ENCODE measurements at places on chromosomes 7 and 10. TPM values are rescaled to one million over a fixed set of nuclear protein-coding genes. Genes with fewer than 3 reads are reported as not detected.
A peak's percentile ranks its signal among the peaks of the same experiment; 100 is the strongest.

Gene UCMA
- total RNA-seq, result not detected

- DNase-seq, result no peak
These were observed 242.9 kb downstream of the PTEN start for GRCh38 chr10:88106366-88106765.

DNA sequence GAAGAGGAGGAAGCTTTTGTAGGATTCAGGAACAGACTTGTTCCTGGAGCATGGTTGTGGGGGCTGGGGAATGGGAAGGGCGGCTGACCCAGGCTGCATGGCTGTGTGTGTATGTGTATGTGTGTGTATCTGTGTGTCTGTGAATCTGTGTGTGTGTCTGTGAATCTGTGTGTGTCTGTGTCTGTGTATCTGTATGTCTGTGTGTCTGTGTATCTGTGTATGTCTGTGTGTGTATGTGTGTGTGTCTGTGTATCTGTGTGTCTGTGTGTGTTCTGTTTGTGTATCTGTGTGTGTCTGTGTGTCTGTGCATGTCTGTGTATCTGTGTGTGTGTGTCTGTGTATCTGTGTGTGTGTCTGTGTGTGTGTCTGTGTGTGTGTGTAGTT lies 6.6 kb upstream of the STX1A start:
- DNase-seq, result no peak

GRCh38 chr7:137611606-137612005 lies 235.2 kb downstream of the DGKI start:
- no peak for DNase-seq

DNA sequence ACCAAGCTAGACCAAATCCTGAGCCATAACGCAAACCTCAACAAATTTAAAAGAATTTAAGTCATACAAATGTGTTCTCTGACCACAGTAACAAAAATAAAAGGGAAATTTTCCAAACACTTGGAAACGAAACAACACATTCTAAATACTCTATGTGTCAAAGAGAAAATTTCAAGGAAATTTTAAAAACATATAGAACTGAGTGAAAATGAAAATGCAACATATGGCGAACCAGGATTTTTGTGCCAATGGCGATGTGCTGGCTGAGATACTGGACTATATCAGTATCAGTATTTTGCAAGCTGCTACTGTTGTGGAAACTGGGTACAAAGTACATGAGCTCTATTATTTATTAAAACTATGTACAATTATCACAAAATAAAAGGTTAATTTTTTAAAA lies 34.1 kb downstream of the KNDC1 start:
- no peak for DNase-seq

DNA sequence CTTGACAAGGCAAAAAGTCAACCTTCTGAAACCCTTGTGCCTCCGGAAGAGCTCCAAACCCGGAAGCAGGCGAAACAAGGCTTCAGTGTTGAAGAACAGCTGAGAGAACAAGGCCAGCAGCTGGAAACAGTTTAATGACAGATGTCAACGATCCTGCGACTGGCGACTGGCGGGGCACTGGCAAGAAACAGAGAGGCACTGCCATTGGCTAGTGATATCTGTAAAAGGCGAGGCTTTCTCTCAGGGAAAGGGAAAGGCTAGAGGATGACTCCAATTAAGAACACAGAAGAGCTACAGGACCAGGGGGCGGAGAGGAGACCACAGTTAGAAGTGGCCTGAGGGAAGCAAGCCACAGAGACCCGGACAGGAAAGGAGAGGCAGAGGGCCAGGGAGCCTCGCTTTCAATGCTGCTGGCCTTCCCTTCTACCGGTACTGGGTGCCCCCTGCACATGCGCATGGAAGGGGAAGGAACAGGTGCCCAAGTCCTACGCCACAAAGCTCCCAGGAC lies 19.4 kb downstream of the ITGB1 start:
- peak; percentile 38 for DNase-seq

Gene CAMK1D
- 1.4 TPM for total RNA-seq

- peak; percentile 4 for DNase-seq
These were observed 969 bp downstream of the SLC35G1 start for GRCh38 chr10:93894516-93895378.

- no peak for DNase-seq
These were observed 378.4 kb upstream of the LRGUK start for GRCh38 chr7:133748443-133749407.

DNA sequence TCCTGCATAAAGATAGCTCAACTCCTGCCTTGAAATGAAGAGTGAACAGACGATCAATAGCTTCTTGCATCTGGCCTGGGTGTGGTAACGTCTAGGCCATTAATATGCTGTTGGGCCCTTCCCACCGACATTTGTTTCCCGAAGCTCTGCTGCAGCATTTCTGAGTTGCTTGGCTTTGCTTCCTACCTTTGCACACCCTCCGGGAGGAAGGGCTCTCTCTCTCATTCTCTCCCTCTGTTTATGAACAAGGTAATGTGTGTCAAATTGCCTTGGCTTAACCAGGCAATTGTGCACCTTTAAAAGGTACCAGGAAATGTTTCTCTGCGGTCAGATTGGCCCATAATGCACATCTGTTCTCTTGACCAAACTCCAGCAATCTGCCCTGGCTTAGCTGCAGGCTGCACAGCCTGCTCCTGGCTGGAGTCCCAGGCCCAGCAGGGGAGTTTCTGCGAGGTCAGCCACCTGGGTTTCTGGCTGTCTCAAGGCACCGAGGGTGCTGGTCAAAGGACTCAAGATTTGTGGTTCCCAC lies 223.7 kb downstream of the SNX10 start:
- no peak for DNase-seq

GRCh38 chr7:74242122-74242443 lies 12.1 kb downstream of the RFC2 start:
- DNase-seq, result no peak

DNA sequence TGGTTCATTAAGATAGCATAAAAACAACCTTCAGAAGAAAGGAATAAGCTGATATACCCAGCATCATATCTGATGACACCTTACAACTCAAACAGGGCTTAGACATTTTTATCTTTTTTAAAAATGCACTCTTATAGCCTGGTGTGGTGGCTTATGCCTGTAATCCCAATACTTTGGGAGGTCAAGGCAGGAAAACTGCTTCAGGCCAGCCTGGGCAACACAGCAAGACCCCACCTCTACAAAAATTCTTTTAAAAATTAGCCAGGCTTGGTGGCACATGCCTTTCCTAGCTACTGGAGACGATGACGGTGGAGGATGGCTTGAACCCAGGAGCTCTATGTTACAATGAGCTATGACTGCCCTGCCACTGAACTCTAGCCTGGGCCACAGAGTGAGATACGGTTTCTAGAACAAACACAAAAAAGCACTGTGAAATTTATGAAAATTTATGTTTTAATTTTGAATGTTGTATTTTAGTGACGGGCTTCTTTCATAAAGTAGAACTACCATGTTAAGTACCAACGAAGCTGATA lies 12.3 kb upstream of the KMT2E start:
- DNase-seq, result no peak

Gene CLDN3
- total RNA-seq, result 0.44 TPM

GRCh38 chr7:133117452-133117851 lies 35.6 kb upstream of the CHCHD3 start:
- DNase-seq, result no peak

- no peak for DNase-seq
These were observed 126.2 kb downstream of the LRRC4 start for GRCh38 chr7:127905021-127905420.

DNA sequence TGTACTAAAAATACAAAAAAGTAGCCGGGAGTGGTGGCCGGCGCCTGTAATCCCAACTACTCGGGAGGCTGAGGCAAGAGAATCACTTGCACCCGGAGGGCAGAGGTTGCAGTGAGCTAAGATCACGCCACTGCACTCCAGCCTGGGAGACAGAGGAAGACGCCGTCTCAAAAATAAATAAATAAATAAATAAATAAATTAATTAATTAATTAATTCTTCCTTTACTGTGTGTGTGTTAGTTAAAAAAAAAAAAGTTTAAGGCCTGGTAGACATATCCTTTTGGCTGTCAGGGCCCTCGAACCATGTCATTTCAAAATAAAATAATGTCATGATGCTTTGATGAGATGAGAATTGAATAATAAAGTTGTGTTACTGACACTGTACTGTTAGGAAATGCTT lies 81.3 kb downstream of the ZNF467 start:
- DNase-seq, result no peak

DNA sequence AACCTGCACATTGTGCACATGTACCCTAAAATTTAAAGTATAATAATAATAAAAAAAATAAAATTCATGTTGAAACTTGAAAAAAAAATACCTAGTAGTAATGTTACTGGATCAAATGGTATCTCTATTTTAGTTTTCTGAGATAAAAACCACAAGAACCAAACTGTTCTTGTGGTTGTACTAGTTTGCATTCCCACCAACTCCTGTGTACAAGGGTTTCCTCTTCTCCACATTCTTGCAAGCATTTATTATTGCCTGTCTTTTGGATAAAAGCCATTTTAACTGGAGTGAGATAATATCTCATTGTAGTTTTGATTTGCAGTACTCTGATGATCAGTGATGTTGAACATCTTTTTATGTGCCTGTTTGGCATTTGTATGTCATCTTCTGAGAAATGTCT lies 177.7 kb downstream of the KIF20B start:
- DNase-seq, result no peak

- DNase-seq, result no peak
These were observed 137.8 kb upstream of the CNTNAP2 start for GRCh38 chr7:145978769-145979168.

- DNase-seq, result no peak
These were observed 78.4 kb upstream of the PRKAR2B start for GRCh38 chr7:106966121-106966520.

- peak; percentile 67 for DNase-seq
These were observed 298.7 kb downstream of the THSD7A start for GRCh38 chr7:11533229-11533820.

- DNase-seq, result no peak
These were observed 58.9 kb downstream of the KCNMA1 start for GRCh38 chr10:77578583-77579227.

Data from lung microvascular endothelial cell (primary cell).